ENCODE measurements at places on chromosomes 6 and 20. TPM values are rescaled to one million over a fixed set of nuclear protein-coding genes. Genes with fewer than 3 reads are reported as not detected.

The EFCAB8 gene
- total RNA-seq, result not detected

DNA sequence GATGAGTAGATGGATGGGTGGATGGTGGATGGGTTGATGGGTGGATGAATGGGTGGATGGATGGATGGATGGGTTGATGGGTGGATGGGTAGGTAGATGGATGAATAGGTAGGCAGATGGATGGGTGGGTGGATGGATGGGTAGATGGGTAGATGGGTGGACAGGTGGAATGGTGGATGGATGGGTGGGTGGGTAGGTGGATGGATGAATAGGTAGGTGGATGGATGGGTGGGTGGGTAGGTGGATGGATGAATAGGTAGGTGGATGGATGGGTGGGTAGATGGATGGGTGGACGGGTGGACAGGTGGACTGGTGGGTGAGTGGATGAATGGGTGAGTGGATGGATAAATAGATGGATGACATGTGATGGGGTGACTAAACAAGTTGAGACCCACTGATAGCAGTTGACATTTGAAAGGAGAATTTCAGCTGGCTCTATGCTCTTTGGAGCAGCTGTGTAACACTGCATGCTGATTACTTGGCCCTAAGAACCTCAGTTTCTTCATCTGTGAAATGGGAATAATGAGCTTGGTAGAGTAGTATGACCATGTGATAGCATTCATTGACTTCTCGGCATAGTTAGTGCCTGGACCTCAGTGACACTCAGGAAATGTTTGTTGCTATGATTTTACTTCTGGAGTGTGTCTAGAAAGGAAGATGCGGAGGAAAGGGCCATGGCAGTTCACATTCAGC, 184.3 kb downstream of the NFATC2 start:
- DNase-seq, result no peak

GRCh38 chr6:107115695-107116327, 496 bp upstream of the BEND3 start:
- peak; percentile 59 for DNase-seq

GRCh38 chr6:145813285-145814034, 1.1 kb downstream of the FBXO30 start:
- DNase-seq, result peak; percentile 84

GRCh38 chr6:52552278-52552643, 24.6 kb downstream of the TRAM2 start:
- DNase-seq, result no peak

GRCh38 chr6:161166677-161167076, 107.2 kb downstream of the AGPAT4 start:
- DNase-seq, result no peak

DNA sequence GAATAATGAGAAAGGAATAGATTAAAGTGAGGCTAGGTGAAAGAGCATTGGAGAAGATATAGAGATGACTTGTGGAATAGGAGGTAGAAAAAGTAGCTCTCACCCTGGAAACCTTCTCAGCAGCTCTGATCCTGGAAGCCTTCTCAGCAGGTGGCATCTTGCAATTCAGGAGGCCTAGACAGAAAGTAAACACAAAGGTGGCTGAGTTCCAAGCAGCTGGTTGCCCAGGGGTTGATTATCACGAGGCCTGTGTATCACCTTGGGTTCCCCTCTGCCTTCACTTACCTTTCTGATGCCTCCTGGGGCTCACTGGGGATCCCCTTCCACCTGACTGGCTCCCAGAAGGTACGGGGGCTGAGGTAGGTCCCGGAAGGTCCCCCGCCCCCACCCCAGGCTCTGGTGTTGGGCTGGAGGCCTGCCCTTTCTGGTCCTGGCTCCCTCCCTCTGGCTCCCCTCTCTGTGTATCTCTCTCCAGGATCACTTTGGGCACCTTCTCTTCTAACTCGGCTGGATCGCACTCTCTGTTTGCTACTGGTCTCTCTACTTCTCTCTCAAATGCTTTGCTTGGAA, 9.7 kb downstream of the MDC1 start:
- DNase-seq, result no peak

GRCh38 chr20:22531056-22531615, 53.2 kb downstream of the FOXA2 start:
- no peak for DNase-seq

GRCh38 chr6:364609-365540, 26.7 kb upstream of the IRF4 start:
- DNase-seq, result no peak

DNA sequence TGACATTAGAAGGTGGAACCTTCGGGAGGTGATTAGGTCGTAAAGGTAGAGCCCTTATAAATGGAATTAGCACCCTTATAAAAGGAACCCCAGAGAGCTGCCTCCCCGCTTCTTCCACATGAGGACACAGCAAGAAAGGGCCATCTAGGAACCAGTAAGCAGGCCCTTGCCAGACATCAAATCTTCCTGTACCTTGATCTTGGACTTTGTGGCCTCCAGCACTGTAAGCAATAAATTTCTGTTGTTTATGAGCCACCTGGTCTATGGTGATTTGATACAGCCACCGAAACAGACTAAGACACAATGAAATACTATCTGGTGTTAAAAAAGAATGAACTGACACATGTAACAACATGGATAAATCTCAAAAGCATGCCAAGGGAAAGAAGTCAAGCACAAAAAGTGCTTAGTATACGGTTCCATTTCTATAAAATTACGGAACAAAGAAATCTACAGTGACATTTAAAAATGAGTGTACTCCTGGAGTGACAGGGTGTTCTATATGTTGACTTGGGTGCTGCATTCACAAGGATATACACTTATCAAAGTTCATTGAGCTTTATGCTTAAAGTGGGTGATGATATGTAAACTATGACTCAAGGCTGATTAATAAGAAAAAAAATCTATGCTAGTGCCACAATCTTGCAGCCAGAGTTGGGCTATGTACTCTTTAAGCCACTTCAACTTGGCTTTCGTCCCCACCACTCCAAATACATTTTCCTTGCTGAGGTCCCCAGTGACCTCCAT, 18.4 kb downstream of the SERPINB1 start:
- no peak for DNase-seq

GRCh38 chr6:156795825-156796224, 18.6 kb downstream of the ARID1B start:
- no peak for DNase-seq

The FAM110A gene
- total RNA-seq, result 10.1 TPM

GRCh38 chr6:11346516-11346915, 114.0 kb upstream of the NEDD9 start:
- DNase-seq, result no peak

- no peak for DNase-seq
Observed at GRCh38 chr20:32603046-32603726, 18.1 kb upstream of the NOL4L start.

DNA sequence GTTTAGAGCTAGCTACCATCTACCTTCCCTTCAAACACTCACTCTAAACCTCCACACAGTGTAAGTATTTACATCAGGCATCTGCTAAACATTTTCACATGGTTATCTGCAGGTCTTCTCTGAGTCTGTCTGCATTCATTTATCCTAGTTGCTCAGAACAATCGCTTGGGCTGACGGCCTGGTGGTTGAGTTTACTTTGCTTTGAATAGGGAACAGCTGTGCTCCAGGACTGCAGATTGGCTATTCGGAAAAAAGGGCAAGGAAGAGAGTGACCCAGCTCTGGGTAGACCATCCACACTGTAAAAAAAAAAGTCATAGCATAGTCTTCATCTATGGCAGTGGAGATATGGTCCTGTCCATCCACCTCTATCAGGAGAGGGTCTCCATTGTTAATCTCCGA, 115.3 kb upstream of the ESR1 start:
- DNase-seq, result no peak

DNA sequence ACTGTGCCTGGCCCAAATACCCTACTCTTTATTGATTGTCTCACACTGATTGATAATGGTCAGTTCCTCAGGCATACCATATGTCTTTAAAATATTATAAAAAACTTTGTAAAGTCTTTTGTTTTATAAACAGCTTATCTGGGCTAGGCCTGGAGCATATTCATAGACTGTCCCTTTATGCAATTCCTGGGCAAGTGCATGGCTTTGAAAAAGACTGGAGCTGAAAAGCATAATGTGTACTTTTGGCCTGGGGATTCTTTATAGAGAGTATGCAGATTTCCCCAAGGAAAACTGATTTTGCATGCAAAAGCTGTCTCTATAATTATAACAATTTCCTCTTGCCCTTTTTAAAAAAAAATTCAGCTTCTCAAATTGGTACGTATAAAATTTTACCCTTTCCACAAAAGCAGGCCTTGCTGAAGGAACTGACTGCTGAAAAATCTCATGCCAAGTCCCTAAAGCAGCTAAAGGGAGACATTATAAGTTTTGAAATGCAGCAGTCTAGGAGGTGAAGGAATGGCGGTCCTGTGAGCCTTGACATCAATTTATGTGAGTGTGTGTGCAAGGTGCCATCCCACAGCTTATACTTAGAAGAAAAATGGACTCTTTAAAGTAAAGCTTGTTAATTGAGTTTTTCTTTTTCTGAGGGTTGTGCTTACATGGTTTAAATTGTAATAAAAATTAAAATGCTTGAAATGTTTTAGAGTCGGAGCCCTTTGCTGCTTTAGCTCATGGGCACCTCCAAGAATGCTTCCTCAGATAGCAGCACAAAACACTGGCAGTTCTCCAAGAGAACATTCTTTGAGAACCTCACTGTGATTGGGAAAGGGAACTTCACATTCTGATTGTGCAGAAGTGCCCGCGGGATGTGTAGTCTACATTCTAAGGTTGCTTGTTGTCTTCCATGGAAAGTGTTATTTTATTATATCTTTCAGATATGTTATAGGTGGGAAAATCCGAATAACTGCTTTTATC, 43.9 kb downstream of the PLCB4 start:
- peak; percentile 87 for DNase-seq

The MTFR2 gene
- 12.0 TPM for total RNA-seq

DNA sequence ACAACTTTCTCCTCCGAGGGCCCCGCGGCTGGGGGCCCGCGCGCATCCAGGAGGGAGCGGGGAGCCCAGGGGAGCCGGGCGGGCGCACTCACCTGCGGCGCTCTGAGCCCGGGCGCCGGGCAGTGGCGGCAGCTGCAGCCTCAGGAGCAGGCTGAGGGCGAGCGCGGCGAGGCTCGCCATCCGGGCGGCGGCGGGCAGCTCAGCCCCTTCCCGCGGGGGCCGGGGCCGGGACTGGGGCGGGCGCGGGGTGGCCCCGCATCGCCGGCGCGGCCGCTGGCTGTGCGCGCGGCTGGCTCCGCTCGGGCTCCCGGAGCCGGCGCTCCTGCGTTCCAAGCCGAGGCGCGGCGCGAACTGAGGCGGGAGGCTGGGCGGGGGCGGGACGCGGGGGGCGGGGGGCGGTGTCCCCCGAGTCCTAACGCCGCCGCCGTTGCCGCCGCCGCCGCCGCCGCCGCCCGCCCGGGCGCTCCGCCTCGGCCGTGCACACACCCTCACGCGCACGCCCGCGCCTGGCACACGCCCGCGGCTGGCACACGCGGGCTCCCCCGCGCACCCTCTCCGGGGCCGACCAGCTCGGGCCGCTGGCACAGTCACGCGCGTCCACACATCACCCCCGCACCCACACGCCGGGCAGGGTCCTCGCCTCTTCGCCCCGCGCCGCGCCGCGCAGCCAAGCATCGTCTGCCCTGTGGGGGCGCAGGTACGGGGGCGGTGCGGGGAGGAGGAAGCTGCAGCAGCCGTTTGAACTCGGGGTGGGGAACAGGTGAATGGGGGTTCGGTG, at the start of gene PTPRT:
Gene PTPRT, minus strand, starts transcription at position 353 of the 778 bp plus-strand sequence. Its CDS starts 173 bp downstream, at position 180.
- no peak for DNase-seq

DNA sequence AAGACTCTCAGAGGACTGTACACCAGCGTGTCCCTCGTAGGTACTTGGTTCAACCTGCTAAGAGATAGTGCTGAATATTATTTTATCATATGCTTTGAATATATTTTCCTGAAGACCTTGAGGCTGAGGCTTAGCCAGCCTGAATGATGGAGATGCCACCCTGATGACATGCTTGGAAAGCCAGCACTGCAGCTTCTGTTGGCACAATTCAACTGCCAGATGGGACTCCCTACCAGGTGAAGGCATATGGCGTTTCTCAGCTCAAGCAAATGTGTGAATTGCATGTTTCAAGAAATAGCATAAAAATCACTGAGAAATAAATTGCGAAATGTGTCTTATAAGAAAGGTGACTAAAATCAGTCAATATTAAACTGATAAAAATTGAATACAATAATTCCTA, 228.1 kb upstream of the CST7 start:
- DNase-seq, result no peak

The CDH4 gene
- 7.8 TPM for total RNA-seq

DNA sequence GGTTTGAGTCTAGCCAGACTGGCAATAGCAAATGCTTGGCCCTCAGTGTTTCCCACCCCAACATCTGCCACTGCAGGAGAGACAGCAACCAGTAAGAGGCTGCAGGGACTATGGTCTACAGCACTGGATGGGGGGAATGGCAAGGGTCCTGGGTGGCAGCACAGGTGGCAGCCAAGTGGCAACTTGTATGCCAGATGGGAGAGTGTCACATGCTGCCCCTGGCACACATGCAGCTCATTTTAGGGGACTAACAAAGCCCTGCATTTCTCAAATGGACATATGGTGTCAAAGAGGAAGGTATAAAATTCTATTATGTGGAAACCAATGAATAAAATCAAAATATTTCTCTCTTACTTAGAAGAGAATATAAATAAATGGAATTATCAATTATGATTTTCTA, 298.7 kb upstream of the MARCKS start:
- no peak for DNase-seq

DNA sequence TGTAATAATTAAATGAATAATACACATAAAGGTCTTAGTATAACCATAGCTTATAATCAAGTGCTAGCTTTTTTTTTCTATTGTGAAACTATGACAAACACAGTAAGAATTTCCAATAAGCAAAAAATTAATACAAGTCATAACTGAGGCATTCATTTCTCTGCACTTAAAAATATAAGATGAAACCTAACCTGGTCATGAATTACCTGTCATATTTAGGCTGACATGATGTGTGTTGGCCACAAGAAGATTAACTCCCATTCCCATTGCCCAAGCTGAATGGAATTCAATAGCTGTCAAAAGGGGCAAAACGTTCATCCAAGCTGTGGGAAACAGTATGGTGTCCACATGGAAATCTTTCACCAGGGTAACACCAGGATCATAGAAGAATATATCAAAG, 5.4 kb downstream of the VNN2 start:
- DNase-seq, result no peak

DNA sequence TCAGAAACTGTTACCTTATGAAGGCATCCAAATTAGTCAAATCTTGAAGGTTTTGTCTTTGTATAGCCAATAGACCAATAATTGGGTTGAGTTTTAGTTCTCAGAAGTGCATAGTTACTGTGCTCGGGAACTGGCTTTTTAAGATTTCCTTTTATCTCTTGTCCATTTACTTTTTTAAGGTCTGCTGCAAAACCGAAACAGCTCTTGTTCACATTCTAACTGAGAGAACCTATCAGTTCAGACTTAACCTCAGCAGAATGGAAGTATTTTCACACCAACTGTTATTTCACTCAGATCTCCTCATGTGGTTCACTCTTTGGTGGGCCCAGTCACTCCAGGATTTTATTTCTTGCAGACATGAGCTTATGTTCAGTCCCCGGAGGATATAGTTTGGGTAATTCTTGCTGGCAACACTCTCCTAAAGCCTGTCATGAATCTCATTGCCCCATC, 55.5 kb downstream of the TPBG start:
- DNase-seq, result no peak

- no peak for DNase-seq
Observed at GRCh38 chr20:48482790-48483189, 345.0 kb downstream of the PREX1 start.

The CRISP3 gene
- total RNA-seq, result not detected

- DNase-seq, result no peak
Observed at GRCh38 chr6:139355172-139355571, 19.3 kb downstream of the CITED2 start.

The CCDC170 gene
- total RNA-seq, result not detected

The UNC5CL gene
- total RNA-seq, result 0.20 TPM

The CFB gene
- total RNA-seq, result 7.8 TPM

The PREX1 gene
- 1.5 TPM for total RNA-seq

The ADGRG6 gene
- total RNA-seq, result 8.8 TPM

All from M059J (cell line).